Activated T-cell treated with anti-CD3 and anti-CD28 coated beads, Interleukin-2, amount 50 U/mL, for 24 hours (primary cell): ENCODE measurements at places on chromosomes 11 and 22.
A peak's percentile ranks its signal among the peaks of the same experiment; 100 is the strongest.

DNA sequence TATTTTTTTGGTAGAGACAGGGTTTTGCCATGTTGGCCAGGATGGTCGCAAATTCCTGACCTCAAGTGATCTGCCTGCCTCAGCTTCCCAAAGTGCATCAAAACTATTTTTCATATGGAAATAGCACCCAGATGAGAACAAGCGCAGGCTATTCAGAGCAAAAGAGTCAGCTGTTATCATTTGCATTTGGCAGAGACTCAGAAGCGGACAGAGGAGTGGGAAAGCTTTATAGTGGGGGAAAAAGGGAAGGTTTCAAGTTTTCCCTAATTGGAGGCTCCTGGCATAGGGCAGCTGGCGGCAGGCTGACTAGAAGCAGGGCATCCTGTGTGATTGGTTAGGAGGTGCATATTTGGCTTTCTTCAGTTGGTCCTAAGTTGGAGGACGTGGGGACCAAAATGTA is 20.2 kb downstream of the ATG13 start:
- DNase-seq = no peak

GRCh38 chr11:70717936-70718595 is 319.7 kb downstream of the CTTN start:
- DNase-seq = no peak

DNA sequence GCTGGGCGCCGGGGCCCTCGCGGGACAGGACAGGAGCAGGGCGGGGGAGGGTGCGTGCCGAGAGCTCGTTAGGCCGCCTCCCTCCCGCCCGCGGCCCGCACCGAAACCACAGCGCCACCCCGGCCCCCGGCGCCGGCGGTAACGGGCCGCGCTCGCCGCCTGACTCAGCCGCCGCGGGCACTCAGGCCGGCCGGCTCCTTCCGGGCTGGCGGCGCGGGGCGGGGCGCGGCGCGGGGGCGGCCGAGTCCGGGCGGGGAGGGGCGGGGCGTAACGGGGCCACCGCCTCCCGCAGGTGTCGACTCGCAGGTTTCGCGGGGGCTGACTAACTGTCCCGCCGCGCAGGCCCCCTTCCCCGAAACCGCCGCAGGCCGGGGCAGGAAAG is at the start of gene AP5B1:
Gene AP5B1 (minus strand): TSS at position 207 of the 382 bp plus-strand sequence. CDS start 385 bp downstream, outside the sequence.
- peak; percentile 87 for DNase-seq

DNA sequence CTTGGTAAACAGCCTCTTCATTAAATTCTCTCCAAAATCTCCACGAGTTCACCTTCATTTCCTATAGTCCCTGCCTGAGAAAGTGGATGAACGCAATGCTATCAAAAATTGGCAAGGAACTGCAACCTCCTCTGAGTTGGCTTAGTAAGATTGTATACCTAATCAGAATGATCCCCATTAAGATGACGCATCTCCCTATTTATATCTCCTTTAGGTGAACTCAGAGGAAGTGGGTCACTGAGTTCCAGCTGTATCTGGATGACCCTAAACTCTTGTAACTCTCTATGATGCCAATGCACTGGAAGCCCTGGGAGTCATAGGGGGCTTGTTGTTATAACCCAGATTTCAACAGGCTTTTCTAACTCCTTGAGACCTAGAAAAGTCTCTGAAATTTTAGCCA is 48.2 kb downstream of the OR10A6 start:
- DNase-seq = no peak

GRCh38 chr11:88972210-88972609 is 93.6 kb downstream of the GRM5 start:
- no peak for DNase-seq

GRCh38 chr22:37407856-37408255 is 19.4 kb downstream of the ELFN2 start:
- DNase-seq = no peak
